Fibroblast of skin of back (primary cell): ENCODE measurements at places on chromosomes 11 and 22.
A peak's percentile ranks its signal among the peaks of the same experiment; 100 is the strongest.

DNA sequence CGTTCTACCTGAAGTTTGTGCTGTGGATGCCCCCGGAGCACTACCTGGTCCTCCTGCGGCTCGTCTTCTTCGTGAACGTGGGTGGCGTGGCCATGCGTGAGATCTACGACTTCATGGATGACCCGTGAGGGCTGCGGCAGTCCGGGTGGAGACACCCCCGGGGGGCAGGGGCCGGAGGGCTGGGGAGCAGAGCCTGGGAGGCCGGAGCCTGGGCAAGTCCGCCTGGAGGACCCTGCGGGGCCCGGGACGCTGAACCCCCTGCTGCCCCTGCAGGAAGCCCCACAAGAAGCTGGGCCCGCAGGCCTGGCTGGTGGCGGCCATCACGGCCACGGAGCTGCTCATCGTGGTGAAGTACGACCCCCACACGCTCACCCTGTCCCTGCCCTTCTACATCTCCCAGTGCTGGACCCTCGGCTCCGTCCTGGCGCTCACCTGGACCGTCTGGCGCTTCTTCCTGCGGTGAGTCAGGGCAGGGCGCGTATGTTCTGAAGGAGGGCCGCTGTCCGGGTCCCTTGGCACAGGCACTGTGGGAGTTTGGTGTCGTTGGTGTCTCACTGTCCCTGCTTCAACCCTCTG lies 17.3 kb downstream of the RNH1 start:
- no peak for DNase-seq

- peak; percentile 27 for DNase-seq
Measured at GRCh38 chr22:30605449-30606110, 1.4 kb upstream of the TCN2 start.

GRCh38 chr11:46564459-46564858 lies 29.4 kb downstream of the AMBRA1 start:
- peak; percentile 69 for DNase-seq

GRCh38 chr11:132126973-132127899 lies 756.8 kb downstream of the NTM start:
- DNase-seq: peak; percentile 91

- no peak for DNase-seq
Measured at GRCh38 chr11:62726156-62726914, 922 bp downstream of the HNRNPUL2 start.

GRCh38 chr22:44157916-44158618 lies 22.7 kb upstream of the PARVG start:
- no peak for DNase-seq

DNA sequence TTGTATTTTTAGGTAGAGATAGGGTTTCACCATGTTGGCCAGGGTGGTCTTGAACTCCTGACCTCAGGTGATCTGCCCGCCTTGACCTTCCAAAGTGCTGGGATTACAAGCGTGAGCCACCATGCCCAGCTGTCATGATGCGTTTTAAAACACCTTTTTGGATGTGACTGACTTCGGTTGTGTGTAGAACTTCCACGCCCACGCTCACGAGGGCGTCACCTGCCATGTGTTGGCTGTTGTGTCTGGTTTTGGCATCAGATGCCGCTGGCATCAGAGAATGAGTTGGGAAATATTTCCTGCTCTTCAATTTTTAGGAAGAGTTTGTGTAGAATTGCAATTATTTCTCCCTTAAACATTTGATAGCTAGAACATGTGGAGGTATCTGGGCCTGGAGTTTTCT lies 109.1 kb downstream of the KCNQ1 start:
- DNase-seq: no peak

- no peak for DNase-seq
Measured at GRCh38 chr22:39250838-39251237, 6.1 kb upstream of the PDGFB start.

GRCh38 chr22:50206599-50206998 lies 5.8 kb downstream of the SELENOO start:
- peak; percentile 28 for DNase-seq

- peak; percentile 96 for DNase-seq
Measured at GRCh38 chr11:132844956-132845696, 687.2 kb downstream of the OPCML start.

DNA sequence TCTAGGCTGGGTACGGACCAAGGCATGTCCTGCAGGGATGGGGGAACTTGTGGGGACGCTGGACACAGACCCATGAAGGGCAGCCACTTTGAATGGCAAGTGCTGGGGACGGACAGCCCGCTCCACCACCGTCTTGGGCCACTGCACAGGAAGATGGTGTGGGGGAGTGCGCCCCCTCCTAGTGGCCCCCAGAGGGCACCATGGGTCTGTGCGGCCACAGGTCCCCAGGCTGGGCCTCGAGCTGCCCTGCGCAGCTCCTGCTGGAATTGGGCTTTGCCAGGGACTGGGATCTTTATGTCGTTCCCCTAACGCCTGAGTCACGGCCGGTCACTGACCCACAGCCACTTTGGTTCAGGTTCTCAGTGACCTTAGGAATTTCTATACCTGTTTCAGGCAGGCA lies 44.4 kb downstream of the NAT10 start:
- DNase-seq: no peak
